GM23248 (cell line): ENCODE measurements at places on chromosomes 4 and X. TPM values are rescaled to one million over a fixed set of nuclear protein-coding genes. Genes with fewer than 3 reads are reported as not detected.

HMX1 gene
- not detected in 2 replicates for polyA plus RNA-seq

GABRG1 gene
- 0.04 TPM in 1 of 2 replicates, not detected in the other for polyA plus RNA-seq

APELA gene
- polyA plus RNA-seq: not detected in 2 replicates

CFAP47 gene
- not detected in 2 replicates for polyA plus RNA-seq

NRK gene
- not detected in 2 replicates for polyA plus RNA-seq

XK gene
- not detected in 2 replicates for polyA plus RNA-seq

PTCHD1 gene
- polyA plus RNA-seq: not detected in 2 replicates

ZNF157 gene
- polyA plus RNA-seq: not detected in 2 replicates

MEPE gene
- not detected in 2 replicates for polyA plus RNA-seq

MGAT4D gene
- not detected in 2 replicates for polyA plus RNA-seq

TXK gene
- polyA plus RNA-seq: not detected in 2 replicates

CSAG3 gene
- polyA plus RNA-seq: not detected in 2 replicates
